ENCODE measurements at places on chromosomes 7 and 10. TPM values are rescaled to one million over a fixed set of nuclear protein-coding genes. Genes with fewer than 3 reads are reported as not detected.

DNA sequence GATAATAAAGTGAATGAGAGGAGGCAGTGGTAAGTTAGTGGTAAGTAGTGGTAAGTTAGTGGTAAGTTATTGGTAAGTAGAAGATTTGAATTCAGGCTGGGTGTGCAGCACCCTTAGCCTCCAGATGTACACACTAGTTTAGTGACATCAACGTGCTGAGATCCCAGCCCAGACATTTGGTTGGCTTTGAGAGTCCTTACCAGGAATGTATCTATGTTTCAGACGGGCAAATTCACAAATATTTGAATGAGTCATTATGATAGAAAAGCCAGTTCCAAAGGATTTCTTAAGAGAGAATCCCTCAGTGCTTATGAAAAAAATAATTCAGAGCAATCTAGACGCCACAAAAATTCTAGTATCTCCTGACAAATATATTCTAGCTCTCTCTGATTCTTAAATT lies 70.0 kb downstream of the ARL4A start:
- no peak overlapping the region for H3K4me3 ChIP-seq
- no peaks in the 10 kb centered on the region for H3K4me1 ChIP-seq
- H3K36me3 ChIP-seq: no peaks in the 10 kb centered on the region
- no peak for DNase-seq

GRCh38 chr10:70546584-70546983 lies 56.0 kb downstream of the PRF1 start:
- H3K4me3 ChIP-seq: no peak overlapping the region
- H3K27me3 ChIP-seq: no peaks in the 10 kb centered on the region
- H3K4me1 ChIP-seq: no peaks in the 10 kb centered on the region
- no peak for DNase-seq
- no peaks in the 10 kb centered on the region for H3K36me3 ChIP-seq

The NME8 gene
- not detected for total RNA-seq

The STEAP2 gene
- total RNA-seq: not detected

DNA sequence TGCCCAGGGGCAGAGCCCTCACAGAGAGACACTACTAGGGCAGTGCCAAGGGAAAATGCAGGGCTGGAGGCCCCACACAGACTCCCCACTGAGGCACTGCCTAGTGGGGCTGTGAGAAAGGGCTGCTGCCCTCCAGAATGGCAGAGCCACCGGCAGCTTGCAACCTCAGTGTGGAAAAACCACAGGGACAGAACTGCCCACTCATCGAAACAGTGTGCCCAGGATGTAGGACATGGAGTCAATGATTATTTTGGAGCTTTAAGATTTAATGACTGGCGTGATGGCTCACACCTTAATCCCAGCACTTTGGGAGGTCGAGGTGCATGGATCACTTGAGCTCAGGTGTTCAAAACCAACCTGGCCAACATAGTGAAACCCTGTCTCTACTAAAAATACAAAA lies 27.5 kb upstream of the MSS51 start:
- H3K27me3 ChIP-seq: no peaks in the 10 kb centered on the region
- no peak overlapping the region for H3K27ac ChIP-seq
- H3K4me3 ChIP-seq: no peak overlapping the region
- no peak for DNase-seq
- H3K36me3 ChIP-seq: peaks cover 20% of the 10 kb centered on the region

DNA sequence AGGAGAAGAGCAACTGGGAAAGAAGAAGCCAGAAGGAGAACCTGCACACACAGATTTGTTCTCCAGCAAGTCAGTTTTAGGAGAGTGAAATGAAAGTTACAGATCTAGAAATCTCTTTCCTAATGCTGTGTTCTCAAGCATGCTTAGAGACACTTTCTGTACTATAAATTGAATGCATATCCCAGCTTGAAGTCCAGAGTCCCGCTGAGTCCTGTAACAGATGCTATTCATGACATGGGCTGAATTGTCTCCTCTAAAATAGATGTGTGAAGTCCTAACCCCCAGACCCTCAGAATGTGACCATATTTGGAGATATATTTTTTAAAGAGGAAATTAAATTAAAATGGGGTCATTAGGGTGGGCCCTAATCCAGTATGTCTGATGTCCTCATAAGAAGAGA lies 46.9 kb upstream of the GJD4 start:
- no peak overlapping the region for H3K4me3 ChIP-seq
- peaks cover 26% of the 10 kb centered on the region for H3K36me3 ChIP-seq
- H3K27ac ChIP-seq: no peak overlapping the region
- H3K27me3 ChIP-seq: no peaks in the 10 kb centered on the region

GRCh38 chr10:15943426-15943825 lies 83.1 kb upstream of the MINDY3 start:
- H3K36me3 ChIP-seq: no peaks in the 10 kb centered on the region
- no peak overlapping the region for H3K4me3 ChIP-seq
- DNase-seq: no peak

GRCh38 chr10:97836446-97836845 lies 13.2 kb upstream of the GOLGA7B start:
- no peak overlapping the region for H3K27ac ChIP-seq
- no peaks in the 10 kb centered on the region for H3K36me3 ChIP-seq
- H3K4me1 ChIP-seq: no peaks in the 10 kb centered on the region

- no peaks in the 10 kb centered on the region for H3K27me3 ChIP-seq
- no peaks in the 10 kb centered on the region for H3K36me3 ChIP-seq
- no peak for DNase-seq
- H3K4me1 ChIP-seq: no peaks in the 10 kb centered on the region
- no peak overlapping the region for H3K4me3 ChIP-seq
- H3K27ac ChIP-seq: no peak overlapping the region
These were observed 11.5 kb upstream of the STEAP4 start for GRCh38 chr7:88318196-88318595.

- DNase-seq: no peak
- H3K4me1 ChIP-seq: peaks cover 27% of the 10 kb centered on the region
- H3K36me3 ChIP-seq: peaks cover 22% of the 10 kb centered on the region
- no peaks in the 10 kb centered on the region for H3K27me3 ChIP-seq
- peak overlapping the region; percentile 99 for H3K27ac ChIP-seq
These were observed 1.4 kb upstream of the KLF6 start for GRCh38 chr10:3786295-3787015.

DNA sequence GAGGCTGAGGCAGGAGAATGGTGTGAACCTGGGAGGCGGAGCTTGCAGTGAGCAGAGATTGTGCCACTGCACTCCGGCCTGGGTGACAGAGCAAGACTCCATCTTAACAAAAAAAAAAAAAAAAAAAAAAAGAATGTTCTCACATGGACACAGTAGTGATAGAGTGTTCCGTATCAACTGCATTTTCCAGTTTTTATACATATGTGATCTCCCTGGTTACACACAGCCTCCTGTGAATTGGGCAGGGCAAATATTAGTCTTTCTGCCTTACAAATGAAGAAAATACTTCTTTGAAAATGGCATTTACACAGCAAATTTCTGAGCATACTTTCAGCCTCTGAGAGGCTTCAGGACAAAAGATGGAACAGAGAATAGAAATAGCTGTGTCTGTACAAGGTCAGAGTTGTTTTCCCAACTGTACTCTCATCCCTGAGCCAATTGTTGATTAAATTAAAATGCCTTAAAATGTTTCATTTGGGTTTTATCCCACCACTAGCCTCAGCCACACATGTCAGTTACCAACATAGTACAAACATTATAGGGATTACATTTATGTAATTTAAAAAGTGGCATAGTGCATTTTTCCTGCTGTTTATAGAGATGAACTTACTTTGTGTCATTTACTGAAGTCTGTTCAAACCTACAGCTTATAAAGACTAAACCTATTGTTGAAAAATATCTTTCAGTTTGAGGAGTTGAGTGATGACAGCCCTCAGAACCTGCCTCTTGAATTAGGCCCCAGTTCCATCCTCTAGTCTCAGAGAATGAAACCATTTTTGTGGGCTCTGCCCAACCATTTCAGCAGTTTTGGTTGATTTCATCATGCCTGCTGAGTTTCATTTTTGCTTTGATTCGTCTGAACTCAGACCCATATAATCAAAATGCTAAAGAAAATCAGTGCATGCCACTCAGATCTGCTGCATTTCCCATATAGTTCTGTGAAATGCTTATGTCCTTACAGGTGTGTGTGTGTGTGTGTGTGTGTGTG lies 609.4 kb upstream of the C7orf33 start:
- DNase-seq: no peak
- H3K27me3 ChIP-seq: no peaks in the 10 kb centered on the region
- no peak overlapping the region for H3K27ac ChIP-seq
- no peaks in the 10 kb centered on the region for H3K4me1 ChIP-seq
- H3K36me3 ChIP-seq: no peaks in the 10 kb centered on the region

DNA sequence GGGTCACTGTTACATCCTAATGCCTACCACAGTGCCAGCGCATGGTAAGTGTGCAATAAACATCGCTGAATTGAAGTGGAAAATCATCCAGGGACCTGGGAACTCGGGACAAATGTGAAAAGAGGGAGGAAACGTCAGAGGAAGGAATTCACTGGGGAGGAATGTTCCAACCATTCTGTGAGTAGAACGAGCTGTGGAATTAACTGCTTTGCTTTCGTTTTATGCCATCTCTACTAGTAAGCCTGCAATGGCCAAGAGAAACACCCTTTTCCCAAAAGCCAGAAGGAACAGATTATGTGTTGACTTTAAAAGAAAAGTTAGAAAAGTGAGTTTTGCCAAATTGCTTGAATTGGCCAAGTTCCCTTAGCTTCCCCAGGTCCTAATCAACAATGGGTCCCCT lies 1044.9 kb downstream of the TYW1 start:
- H3K4me1 ChIP-seq: no peaks in the 10 kb centered on the region
- no peaks in the 10 kb centered on the region for H3K36me3 ChIP-seq
- H3K27ac ChIP-seq: no peak overlapping the region
- no peak for DNase-seq

GRCh38 chr10:35909121-35909720 lies 267.1 kb upstream of the FZD8 start:
- no peaks in the 10 kb centered on the region for H3K36me3 ChIP-seq
- H3K4me1 ChIP-seq: no peaks in the 10 kb centered on the region
- no peak for DNase-seq
- no peak overlapping the region for H3K4me3 ChIP-seq
- H3K27me3 ChIP-seq: no peaks in the 10 kb centered on the region

The TTYH3 gene
- total RNA-seq: 9.3 TPM

GRCh38 chr7:121101621-121102020 lies 113.1 kb downstream of the CPED1 start:
- H3K4me1 ChIP-seq: no peaks in the 10 kb centered on the region
- H3K27ac ChIP-seq: no peak overlapping the region

- peak overlapping the region; percentile 87 for H3K4me3 ChIP-seq
- peaks cover 2% of the 10 kb centered on the region for H3K36me3 ChIP-seq
- H3K27me3 ChIP-seq: no peaks in the 10 kb centered on the region
- no peak for DNase-seq
- peaks cover 43% of the 10 kb centered on the region for H3K4me1 ChIP-seq
These were observed 493 bp downstream of the ZMIZ2 start for GRCh38 chr7:44748948-44749731.

DNA sequence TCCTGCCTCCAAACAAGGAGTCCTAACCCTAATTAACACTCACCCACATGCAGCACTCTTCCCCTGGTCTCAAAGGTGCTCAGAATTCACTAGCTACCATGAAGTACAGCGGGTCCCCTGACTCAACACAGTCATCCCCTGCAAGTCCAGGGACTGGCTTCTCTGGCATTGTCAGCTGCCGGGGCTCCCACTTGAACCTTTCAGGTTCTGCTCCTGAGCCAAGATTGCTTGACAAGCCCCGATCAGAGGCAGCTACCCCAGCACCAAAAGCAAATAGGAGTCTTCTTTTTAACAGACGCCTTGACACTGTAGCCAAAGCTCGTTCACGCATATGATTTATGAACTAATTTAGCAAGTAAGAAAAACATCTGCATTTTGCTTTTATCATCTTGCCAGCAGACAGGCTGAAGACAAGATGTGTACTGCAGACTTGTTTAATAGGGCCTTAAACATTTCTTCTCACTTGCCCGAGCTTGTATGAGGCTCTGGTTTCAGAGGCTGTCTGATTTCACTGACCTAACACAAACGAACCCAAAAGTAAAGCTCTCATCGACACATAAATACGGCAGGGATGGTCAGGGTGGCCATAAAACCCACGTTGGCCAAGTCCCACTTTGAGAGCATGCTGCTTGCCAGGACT lies 67.6 kb upstream of the ADAM12 start:
- H3K36me3 ChIP-seq: no peaks in the 10 kb centered on the region
- H3K4me3 ChIP-seq: no peak overlapping the region
- H3K27me3 ChIP-seq: no peaks in the 10 kb centered on the region

GRCh38 chr7:31925753-31926454 lies 144.3 kb downstream of the PDE1C start:
- no peak overlapping the region for H3K27ac ChIP-seq
- H3K4me1 ChIP-seq: no peaks in the 10 kb centered on the region
- no peak for DNase-seq
- H3K36me3 ChIP-seq: no peaks in the 10 kb centered on the region
- no peaks in the 10 kb centered on the region for H3K27me3 ChIP-seq

GRCh38 chr10:117541909-117542705 lies 439 bp upstream of the EMX2 start:
- no peak overlapping the region for H3K27ac ChIP-seq
- peaks cover 29% of the 10 kb centered on the region for H3K4me1 ChIP-seq
- H3K27me3 ChIP-seq: peaks cover 70% of the 10 kb centered on the region
- DNase-seq: no peak

DNA sequence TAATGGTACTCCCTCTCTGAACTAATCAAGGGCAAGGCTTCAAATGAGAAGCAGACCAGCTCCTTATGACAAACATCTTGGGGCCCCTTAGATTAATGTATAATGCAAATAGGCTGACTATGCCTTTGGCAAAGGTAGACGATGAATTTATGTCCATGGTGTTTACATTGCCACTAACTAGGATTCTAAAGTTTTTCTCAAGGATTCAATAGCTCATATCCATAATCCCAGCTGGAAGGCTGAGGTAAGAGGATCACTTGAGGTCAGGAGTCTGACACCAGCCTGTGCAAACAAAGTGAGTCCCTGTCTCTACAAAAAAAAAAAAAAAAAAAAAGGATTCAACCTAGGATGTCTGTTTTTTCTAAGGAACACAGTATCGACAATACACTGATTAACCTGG lies 96.5 kb downstream of the ORC5 start:
- no peak overlapping the region for H3K27ac ChIP-seq
- DNase-seq: no peak
- no peaks in the 10 kb centered on the region for H3K36me3 ChIP-seq
- no peaks in the 10 kb centered on the region for H3K27me3 ChIP-seq
- no peak overlapping the region for H3K4me3 ChIP-seq

The NPTX2 gene
- not detected for total RNA-seq

The SPDYE8 gene
- total RNA-seq: not detected

The CDH23 gene
- total RNA-seq: 5.2 TPM

- H3K4me1 ChIP-seq: no peaks in the 10 kb centered on the region
- H3K4me3 ChIP-seq: no peak overlapping the region
- H3K27me3 ChIP-seq: no peaks in the 10 kb centered on the region
These were observed 47.7 kb downstream of the EGFR start for GRCh38 chr7:55066524-55066923.

GRCh38 chr10:24962995-24963394 lies 10.6 kb upstream of the PRTFDC1 start:
- DNase-seq: no peak
- H3K36me3 ChIP-seq: no peaks in the 10 kb centered on the region
- H3K27ac ChIP-seq: no peak overlapping the region
- H3K4me3 ChIP-seq: no peak overlapping the region
- no peaks in the 10 kb centered on the region for H3K27me3 ChIP-seq
- no peaks in the 10 kb centered on the region for H3K4me1 ChIP-seq

The OR2A42 gene
- not detected for total RNA-seq
